ENCODE measurements at places on chromosomes 6 and 20. TPM values are rescaled to one million over a fixed set of nuclear protein-coding genes. Genes with fewer than 3 reads are reported as not detected.

The SLC16A10 gene
- total RNA-seq = 2.7 TPM

The MOXD1 gene
- total RNA-seq = not detected

The FAM110A gene
- total RNA-seq = 58.3 TPM

The MMP24 gene
- not detected for total RNA-seq

The TMEM244 gene
- not detected for total RNA-seq

The CST1 gene
- not detected for total RNA-seq

The PTCHD4 gene
- not detected for total RNA-seq

The HDGFL1 gene
- total RNA-seq = not detected

The GHRH gene
- not detected for total RNA-seq

The OOEP gene
- not detected for total RNA-seq

The COL19A1 gene
- not detected for total RNA-seq

The APCDD1L gene
- total RNA-seq = not detected

The SRSF6 gene
- total RNA-seq = 164 TPM

The COL20A1 gene
- total RNA-seq = not detected

The LATS1 gene
- 37.3 TPM for total RNA-seq

The RUNX2 gene
- 3.3 TPM for total RNA-seq

The NOX3 gene
- total RNA-seq = not detected

The DUSP15 gene
- not detected for total RNA-seq
